NCI-H1092 treated with DMSO at 0.1 percent for 48 hours (cell line): ENCODE measurements at places on chromosomes 11 and 22.

GRCh38 chr22:35217527-35217926, 39.8 kb upstream of the HMGXB4 start:
- no peak for DNase-seq

GRCh38 chr11:131580476-131580875, 210.1 kb downstream of the NTM start:
- DNase-seq, result no peak

GRCh38 chr22:36204632-36205015, 3.0 kb upstream of the APOL4 start:
- DNase-seq, result no peak

DNA sequence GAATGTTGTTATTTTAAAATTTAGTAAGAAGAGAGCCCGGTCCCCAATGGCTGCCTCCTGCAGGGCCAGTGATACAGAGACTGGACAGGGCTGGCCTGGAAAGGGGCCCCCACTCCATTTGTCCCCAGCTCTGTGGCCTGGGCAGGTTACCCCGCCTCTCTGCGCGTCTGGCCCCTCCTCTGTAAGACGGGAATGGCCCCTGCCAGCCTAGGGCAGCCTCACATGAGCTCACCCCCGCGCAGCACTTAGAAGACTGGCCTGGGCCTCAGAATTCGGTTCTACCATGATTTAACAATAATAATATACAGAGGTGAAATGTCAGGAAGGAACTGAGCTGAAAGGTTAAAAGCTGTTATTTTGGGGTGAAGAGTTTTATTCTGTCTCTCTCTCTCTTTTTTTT, 1.3 kb downstream of the APOBEC3G start:
- no peak for DNase-seq

GRCh38 chr11:61756452-61757212, 4.2 kb downstream of the MYRF start:
- DNase-seq, result no peak

DNA sequence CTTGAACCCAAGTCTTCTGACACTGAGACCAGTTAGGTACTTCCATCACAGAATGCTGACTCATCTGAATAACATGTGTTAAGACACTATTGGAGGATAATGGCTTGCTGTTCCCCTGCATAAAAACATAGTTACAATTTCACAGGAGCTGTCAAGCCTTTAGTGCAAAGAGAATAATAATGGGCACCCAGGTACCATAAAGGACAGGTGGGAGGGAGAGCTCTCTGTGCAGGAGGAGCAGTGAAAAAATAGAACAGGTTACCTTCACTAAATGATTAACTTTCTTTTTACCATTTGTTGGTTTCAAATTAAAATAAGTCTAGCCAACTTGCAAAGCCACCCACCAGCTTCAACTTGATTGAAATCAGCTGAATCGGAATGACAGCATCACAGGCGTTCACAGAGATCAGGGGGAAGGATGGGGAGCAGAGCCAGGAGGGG, 173.2 kb downstream of the DSCAML1 start:
- DNase-seq, result no peak

- no peak for DNase-seq
Measured at GRCh38 chr11:64281957-64282770, 2.3 kb downstream of the BAD start.

GRCh38 chr11:4924239-4924638, at the start of gene OR51G1:
OR51G1 (minus strand) TSS chr11:4924339; CDS start chr11:4924339, 0 bp downstream.
- no peak for DNase-seq

DNA sequence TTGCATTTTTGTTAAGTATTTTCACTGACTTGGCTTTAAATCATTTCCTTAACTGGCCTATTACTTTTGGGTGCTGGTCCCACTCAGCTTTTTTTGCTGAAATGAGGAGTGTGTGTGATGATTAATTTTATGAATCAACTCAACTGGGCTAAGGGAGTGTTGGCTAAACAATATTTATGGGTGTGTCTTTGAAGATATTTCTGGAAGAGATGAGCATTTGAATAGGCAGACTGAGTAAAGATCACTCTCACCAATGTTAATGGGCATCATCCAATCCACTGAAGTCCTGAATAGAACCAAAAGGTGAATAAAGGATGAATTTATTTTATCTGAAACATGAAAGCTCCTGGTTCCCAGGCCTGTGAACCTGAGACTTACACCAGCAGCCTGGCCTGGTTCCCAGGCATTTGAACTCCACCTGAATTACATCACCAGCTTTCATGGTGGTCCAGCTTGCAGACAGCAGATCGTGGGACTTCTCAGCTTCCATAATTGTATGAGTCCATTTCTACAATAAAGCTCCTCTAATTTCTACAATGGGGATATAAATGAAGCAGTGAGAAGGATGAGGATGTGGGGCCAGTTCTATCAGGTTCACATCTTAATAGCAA, 241.3 kb upstream of the ZC3H12C start:
- no peak for DNase-seq

- DNase-seq, result no peak
Measured at GRCh38 chr11:89347071-89347470, 144.1 kb downstream of the NOX4 start.

- no peak for DNase-seq
Measured at GRCh38 chr11:13352711-13353110, 75.1 kb downstream of the BMAL1 start.

DNA sequence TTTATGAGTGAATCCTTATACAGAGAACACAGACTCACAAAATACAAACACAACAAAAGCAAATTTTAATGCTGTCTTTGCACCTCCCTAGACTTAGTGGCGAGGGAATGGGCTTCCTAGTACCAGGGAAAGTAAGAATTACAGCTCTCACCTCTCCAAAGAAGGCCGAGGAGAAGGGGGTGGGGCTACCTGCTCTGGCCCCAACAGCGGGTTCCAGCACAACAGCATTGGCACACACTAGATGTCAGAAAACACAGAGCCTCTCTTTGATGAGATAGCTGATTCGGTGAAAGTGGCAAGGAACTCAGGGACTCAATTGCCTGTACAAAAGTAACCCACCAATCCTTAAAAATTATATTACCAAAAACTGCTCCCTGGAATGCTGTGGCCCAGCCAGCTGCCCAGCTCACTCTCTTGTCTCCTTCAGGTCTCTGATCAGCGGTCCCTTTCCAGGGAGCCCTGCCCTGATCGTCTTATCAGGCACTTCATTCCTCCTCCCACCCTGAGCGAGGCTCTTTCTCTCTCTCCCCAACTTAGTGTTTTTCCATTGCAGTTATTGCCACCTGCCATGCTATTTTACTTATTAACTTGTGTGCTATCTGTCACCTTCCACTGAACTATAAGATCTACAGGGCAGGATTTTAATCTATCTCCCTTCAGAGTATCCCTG, 30.7 kb downstream of the SPON1 start:
- no peak for DNase-seq

GRCh38 chr11:64745521-64746328, 1.8 kb upstream of the RASGRP2 start:
- no peak for DNase-seq

- DNase-seq, result no peak
Measured at GRCh38 chr11:27509908-27510307, 3.3 kb upstream of the LIN7C start.
